ENCODE measurements at places on chromosomes 3 and 15.
A peak's percentile ranks its signal among the peaks of the same experiment; 100 is the strongest.

- no peak for DNase-seq
Measured at GRCh38 chr3:130341388-130341787, 4.1 kb upstream of the COL6A5 start.

DNA sequence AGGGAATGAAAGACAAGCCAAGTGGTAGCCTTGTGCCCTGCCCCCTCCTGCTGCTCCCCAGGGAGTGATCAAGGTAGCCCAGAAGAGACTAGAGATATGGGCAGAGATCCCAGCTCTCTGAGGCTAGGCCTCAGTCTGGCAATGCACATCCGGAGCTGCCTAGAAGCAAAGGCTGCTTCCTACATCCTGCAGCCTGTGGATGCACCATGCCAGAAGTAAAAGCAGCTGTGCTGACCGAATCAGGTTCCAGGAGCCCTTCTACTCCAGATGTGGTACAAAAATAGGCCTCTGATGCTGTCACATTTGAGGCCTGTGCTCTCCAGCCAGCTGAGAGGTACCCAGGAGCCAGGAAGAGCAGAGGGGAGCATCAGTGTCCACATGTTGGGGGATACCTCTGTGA, 16.0 kb downstream of the TRAIP start:
- no peak for DNase-seq

GRCh38 chr3:177058648-177059047, 138.6 kb downstream of the TBL1XR1 start:
- DNase-seq, result no peak

DNA sequence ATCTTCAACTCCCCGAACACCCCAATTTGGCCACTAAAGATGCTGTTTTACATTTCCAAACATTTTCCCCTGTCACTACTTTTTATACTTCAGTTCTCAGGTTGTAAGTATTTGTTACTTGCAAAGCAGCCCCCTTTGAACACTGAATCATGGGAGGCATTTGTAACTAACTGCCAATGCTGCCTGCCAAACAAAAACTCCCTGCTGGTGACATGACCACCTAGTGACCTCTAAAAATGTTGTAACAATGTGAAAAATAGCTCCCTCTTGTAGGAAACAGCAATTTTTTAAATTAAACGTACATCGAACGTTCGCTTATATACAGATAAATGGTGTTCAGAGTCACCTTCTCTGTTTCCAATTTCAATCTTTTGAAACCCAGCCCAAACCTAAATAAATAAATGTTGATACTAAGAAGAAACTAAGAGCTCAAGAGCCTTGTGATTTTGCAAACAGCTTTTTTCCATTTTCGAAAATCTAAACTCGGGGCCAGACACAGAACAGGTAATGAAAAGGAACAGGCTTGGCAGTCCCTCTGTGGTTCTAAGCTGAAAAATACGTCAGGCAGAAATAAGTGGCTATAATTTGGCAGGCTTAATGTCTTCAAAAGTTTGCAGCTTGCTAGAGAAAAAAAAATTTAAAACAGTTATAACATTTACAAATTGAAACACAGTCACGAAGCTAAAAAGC, 268.6 kb upstream of the WNT5A start:
- DNase-seq, result no peak

GRCh38 chr15:69719527-69720240, 267.1 kb downstream of the RPLP1 start:
- peak; percentile 47 for DNase-seq

All from activated T-cell treated with anti-CD3 and anti-CD28 coated beads for 48 hours (primary cell).